ENCODE measurements at places on chromosomes 13 and 19.

DNA sequence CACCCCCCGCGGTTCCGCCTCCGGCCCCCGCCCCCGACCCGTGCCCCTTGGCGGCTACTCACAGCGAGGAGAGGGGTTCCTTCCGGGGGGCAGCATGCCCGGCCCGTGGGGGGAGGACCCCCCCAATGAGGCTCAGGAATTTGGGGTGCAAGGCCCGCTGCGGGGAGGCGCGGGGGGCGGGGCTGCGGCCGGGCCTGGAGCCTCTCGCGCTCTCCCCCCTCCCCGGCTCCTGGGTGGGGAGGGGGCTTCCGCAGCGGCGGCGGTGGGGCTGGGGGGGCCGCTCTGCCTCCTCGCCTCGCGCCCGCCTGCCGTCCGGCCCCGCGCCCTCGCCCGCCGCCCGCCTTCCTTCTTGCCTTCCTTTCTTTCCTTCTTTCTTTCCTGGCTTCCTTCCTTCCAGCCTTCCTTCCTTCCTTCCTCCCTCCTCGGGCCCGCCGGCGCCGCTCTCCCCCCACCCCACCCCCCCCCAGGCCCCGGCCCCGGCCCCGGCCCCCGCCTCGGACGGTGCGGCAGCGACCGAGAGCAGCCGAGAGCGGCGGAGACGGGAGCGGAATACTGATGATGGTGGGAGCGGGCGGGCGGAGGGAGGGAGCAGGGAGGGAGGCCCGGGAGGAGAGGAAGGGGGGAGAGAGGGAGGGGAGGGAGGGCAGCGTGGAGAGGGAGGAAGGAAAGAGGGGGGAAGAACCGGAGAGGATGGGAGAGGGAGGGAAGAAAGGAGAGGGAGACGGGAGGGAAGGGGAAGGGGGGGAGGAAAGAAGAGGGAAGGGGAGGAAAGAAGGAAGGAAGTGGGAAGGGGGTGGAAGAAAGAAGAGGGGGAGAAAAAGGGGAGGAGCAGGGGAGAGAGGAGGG lies at the start of gene LRRC4B:
Gene LRRC4B, minus strand, starts transcription at position 554 of the 846 bp plus-strand sequence. CDS start 19,597 bp downstream, outside the sequence.
- DNase-seq: no peak

GRCh38 chr19:2394442-2395292 lies 32.7 kb downstream of the TIMM13 start:
- no peak for DNase-seq

DNA sequence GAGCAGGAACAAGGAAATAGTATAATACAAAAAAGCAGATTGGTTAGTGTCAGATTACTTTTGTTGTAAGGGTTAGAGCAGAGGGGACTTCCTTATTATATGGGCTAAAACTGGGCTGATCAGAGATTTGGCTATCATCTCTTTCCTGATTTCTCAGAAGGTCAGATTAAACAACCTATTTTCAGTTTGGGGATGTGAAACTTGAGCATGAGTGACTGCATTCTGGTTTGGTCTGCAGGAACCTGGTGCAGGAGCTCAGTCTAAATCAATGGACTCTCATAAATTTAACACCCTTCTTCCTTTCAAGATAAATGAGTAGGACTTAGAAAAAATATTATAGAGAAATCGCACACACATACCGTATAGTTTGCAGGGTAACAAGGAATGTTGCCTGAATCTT lies 12.9 kb upstream of the RFXAP start:
- DNase-seq: no peak

DNA sequence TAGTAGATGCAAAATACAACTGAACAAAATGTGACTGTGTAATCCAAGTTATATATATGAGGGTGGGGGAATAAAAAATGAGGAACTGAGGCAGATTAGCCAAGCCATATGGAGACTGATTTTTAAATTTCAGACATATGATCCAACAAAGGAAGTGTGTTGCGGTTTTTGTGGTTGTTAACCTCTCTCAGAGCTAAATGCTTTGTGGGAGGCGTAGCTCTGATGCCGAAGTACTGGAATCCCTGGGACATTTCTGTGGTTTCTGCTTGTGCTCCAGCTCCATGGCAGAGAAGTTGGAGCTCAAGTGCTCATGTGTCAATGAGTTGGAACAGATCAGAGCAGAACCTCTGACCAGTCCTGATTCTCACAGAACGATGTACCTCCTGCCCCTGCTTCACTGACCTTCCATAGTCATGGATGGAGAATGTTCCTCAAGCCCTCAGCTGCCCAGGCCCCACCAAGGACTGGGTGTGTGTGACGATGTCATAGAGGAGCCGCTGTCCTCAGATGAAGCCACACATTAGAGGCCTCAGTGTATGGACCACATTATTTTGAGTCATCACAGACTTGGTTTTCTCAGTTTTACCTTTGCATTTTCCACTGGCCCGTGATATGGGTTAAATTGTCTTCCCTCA lies 107.6 kb downstream of the SOX1 start:
- no peak for DNase-seq

- no peak for DNase-seq
These were observed 6.9 kb downstream of the SYDE1 start for GRCh38 chr19:15114153-15114540.

DNA sequence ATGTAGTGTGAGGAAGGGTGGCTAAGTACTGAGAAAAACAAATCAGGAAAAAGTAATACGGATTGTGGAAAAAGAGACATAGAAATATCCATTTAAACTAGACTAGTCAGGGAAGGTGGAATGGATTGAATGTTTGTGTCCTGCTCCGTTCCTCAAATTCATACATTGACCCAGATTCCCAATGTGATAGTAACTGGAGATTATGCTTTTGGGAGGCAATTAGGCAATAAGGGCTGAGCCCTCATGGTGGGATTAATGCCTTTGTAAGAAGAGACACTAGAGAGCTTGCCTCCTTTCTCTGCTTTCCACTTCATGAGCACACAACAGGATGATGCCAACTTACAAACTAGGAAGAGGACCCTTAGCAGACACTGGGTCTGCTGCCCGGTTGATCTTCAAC lies 765.2 kb upstream of the GPC6 start:
- DNase-seq: no peak

DNA sequence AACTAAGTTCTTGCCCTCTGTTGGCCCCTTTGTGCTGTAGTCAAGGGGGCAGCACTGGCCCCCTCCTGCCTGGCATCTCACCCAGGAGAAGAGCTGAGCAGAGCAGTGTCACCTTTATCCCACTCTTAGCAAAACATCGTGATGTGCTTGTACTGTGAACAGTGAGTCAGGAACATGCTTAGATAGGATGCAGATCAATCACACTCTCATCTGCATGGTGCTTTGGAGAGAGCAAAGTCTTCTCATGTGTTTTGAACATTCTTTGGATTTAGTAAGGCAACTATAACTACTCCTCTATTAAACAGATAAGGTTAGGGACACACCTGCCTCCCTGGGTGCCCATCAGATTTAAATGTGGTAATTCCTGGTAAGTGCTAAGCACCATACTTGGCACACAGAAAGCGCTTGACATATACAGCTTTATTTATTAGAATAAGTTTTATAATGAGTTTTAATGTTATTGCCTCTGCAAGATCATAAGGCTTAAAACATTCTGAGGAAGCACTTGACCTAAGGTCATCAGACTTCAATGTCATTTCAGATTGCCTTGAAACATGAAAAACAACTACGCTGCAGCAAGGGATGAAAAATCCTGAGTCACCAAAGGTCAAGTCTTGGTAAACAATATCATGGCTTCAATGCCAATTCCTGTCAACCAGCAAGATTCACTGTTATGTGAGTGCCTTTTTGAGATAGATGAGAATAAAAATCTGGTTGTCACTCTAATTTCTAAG lies 82.4 kb upstream of the IRS2 start:
- no peak for DNase-seq

GRCh38 chr19:47068876-47069406 lies 20.5 kb upstream of the TMEM160 start:
- DNase-seq: no peak

DNA sequence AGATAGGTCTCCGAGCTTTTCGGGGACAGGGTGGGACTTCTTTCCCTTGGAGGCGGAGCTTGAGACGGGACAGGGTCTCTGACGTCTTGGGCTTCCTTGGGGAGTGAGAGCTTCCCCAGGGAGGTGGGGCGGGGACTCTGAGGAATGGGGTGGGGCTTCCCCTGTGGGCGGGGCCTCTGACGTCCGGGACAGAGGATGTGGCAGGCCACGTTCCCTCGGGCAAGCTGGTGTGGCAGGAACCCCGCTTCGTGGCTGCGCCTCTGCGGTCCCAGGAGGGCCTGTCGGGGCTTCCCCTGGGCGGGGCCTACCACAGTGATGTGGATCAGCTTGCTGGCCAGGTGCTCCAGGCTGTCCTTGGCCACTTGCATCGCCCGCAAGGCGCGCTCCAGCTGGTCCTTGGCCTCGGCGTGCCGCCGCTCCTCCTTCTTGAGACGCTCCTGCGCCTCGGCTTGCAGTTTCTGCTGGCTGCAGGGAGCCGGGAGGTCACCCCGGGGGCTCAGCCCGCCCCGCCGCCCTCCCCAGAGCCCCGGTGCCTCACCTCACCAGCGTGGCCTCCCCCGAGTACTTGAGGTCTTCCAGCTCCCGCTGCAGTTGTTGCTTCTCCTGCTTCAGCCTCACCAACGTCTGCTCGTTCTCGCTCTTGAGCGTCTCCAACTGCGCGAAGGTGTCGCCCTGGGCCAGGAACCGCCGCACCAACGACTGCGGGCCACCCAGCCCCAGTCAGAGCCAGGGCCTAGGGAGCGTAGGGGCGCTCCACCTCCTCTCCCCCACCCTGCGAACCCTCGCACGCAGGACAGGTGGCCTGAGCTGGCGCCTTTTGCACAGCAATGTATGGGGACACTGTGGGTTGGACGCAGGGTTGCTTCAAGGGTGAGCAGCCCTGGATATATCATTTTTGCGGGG lies 3.3 kb upstream of the RGL3 start:
- peak; percentile 91 for DNase-seq

DNA sequence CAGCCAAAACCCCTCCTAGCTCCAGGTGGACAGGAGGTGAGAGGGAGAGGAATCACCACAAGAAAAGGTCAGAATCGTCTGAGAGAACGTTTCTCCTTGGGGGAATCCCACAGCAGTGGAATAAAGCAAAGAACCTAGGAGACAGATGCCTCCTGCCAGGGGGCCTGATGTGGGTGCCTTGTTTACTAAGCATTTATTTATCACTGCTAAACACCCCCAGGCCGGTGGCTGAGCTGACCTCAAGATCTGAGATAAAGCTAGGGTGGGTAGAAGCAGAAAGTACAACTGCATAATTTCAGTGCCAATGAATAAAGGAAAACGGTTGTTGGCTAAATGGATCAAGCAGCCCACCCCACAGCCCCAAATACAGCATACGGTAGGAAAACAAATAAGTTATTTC lies 33.9 kb upstream of the ATP11A start:
- DNase-seq: no peak

DNA sequence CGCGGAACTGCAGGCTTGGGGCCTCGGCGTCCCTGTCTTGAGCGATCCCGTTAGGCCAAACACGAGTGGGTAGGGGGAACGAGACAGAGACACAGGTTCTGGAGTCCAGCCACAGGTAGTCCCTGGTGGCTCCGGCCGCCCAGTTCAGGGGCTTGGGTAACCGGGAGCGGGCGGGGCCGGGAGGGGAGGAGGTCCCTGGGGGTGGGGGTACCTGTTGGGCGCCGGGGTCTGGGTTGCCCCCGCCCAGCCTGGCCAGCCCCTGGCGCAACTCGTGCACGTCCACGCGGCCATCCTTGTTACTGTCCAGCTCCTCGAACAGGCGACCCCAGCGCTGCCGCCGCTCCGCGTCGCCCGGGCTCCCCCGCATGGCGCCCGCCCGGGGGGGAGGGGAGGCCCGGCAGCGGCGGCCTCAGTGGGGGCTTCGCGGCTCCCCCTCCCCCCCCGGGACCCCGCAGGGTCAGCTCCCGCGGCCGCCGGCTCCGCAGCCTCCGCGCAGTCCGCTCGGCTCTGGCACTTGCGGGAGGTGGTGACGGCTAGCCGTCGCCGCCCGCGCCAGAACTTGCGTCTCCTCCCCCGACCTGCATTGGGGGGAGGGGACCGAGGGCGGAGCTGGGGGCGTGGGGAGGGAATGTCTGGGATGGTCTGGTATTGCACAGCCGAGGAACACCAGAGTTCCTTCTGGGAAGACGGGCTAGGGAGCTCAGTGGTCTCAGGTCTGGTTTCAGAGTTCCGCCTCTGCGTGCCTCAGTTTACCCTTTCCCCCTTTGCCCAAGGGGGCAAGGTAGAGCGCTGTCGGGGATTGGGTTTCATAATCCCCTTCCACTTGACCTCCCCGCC lies at the start of gene SLC25A23:
Gene SLC25A23, minus strand, starts transcription at position 531 of the 837 bp plus-strand sequence. Its CDS starts 164 bp downstream, at position 367.
- no peak for DNase-seq

DNA sequence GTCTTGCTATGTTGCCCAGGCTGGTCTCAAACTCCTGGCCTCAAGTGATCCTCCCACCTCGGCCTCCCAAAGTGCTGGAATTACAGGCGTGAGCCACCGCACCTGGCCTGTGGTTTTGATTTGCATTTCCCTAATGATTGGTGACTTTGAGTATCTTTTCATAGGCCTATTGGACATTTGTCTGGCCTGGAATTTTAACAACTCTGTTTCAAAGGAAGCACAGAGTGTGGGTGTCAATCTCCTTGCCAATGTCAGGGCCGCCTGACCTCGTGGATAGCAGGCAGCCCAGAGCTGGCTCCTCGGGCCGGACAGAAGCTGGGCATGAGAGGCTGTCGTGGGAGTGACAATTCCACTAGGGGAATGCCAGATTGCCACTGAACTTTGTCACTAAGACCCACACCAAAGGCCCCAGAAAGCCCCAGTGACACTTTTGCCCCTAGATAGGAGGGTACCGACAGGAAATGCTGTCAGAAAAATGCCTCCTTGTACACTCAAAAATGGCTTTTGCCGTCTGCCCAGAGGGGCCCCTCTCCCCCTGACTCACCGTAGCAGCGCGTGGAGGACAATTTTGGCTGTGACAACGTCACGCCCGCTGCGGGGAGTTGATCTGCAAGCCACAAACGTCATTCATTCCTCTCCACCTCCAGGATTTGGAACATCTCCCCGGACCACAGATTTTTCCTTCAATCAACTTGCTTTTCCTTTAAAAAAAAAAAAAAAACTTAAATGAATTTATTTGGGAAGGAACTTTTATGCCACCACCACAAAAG lies 11.7 kb upstream of the ADGRE5 start:
- no peak for DNase-seq

DNA sequence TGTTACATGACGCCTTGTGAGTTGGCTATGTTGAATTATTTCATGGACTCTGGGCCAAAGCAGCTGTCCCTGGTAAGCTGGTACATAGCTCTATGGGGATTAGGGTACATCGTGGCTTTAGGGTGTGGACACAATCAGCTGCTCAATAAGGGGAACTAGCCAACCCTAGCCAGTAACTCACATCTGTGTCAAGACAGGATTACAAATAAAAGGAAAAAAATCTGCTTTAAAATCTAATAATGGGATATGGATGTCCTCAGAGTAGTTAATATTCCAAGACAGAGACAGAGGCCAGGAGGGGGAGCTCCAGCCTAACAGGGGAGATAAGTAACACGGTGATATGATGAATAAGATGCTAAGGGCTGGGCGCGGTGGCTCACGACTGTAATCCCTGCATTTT lies 21.1 kb upstream of the ZNF766 start:
- DNase-seq: peak; percentile 74
